ENCODE measurements at places on chromosomes 5 and 9.

GRCh38 chr5:102341681-102342288 is 45.7 kb upstream of the SLCO4C1 start:
- DNase-seq: no peak

DNA sequence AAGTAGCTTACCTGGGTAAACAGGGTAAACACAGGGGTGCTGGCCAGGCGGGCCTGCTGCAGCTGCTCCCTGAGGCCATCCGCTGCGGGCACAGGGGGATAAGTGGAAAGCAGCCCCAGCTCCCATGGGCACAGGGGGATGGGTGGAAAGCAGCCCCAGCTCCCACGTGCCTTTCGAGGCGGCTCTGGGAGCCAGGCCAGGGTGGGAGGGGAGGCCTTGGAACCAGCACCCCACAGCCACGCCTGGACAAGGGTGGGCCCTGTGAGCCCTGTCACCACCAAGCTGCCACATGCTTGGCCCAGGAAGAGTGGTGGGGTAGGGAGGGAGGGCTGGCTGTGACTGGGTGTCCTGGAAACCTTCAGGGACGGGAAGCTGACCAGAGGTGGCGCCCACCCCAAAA is 7.8 kb upstream of the CARD9 start:
- no peak for DNase-seq

DNA sequence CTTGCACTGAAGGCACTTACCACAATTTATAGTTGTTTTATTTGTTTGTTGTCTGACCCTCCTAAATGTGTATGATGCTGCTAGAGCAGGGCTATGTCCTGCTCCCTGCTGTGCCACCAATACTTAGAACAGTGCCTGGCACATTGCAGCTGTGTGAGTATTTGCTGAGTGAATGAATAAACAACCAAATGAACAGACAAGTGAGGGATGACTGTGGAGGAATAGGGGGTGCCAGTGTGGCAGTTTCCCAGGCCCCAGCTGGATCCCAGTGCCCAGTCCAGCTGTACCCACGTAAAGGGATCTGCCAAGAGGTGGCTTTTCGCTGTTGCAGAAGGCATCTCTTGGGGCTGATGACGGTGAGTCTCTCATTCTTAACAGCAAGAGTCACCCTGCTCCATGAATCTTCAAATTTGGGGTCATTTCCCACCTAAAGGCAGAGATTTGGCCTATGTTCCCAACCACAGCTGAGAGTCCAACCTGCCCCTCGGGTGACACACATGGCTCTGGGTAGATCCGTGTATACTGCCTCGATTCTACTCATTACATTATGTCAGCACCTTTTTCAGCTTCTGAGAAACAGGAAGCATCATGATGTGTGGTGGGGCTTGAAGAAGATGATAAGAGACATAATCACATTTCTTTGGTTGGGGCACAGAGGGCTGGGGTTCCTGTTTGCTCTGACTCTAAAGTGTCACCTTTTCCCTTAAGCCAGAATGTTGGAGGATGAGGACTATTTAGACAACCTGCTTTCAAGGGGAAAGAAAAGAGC is 14.3 kb downstream of the IL5 start:
- no peak for DNase-seq

DNA sequence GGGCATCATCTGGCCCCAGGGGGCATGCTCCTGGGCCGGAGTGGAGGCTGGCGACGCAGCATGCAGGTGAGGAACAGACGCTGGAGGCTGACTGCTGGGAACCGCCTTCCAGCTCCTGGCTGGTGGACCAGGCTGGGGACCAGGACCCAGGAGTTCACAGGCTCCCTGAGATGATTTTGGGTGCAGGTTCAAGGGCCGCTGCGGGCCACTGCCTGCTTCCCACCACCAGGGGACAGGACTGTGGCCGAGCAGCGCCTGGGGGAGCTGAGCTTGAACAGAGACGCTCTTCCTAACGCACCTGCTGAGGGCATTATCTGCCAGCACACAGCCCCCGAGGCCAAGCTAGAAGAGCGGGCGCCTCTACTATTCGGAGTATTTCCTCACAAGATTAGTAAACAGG is 132.1 kb upstream of the RAPGEF1 start:
- DNase-seq: peak; percentile 68

- DNase-seq: no peak
Measured at GRCh38 chr9:88922091-88922490, 69.2 kb upstream of the S1PR3 start.

Data from iPS-NIHi11 (cell line).